ENCODE measurements at places on chromosomes 11 and 22.
A peak's percentile ranks its signal among the peaks of the same experiment; 100 is the strongest.

DNA sequence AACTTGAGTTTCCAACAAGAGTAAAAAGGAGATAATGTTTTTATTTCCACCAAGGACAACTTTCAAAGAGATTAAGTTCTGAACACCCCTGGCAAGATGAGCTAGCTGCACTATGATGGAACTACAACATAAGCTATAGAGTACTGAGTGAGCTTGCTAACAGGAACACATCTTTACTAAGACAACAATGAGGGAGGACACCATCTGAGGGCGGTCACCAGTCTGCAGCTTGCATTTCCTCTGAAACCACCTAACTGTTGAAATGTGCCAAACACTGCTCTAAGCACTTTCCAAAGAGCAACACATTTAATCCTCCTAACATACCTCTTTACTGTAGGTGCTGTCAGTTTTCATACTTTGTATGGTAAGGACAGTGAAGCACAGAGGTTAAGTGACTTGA, 68.4 kb downstream of the TCF20 start:
- no peak for DNase-seq

DNA sequence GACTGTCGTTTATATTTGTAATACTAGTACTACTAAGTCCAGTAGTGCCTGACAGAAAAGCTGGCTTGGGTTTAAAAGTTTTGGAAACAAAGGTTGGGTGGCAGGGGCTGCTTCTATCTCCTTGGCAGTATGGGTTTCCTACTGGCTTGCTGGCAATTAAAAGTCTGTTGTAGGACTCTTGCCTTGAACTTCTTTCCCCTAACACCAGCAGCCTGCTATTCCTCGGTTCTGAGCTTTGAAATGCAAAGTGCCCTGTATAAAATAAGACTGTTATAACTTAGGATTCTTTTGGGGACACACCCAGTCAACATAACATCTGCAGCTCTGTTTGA, 1.3 kb downstream of the RNF169 start:
- no peak for DNase-seq

DNA sequence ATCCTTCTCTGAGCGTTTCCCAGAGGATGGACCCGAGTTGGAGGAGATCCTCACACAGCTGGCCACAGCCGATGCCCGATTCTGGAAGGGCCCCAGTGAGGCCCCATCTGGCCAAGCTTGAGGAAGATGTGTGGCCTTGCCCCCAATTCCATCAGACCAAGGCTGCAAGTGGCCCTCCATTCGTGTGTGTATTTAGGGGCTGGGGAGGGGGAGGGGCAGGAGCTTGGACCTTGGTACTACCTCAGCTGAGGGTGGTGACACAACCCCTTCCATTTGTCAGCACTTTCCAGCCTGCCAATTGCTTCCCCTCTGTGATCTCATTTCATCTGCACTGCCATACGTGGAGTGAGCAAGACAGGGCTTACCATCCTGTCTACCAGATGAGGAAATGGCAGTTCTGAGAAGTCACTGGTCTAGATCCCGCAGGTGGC, 1.3 kb upstream of the BBS1 start:
- no peak for DNase-seq

DNA sequence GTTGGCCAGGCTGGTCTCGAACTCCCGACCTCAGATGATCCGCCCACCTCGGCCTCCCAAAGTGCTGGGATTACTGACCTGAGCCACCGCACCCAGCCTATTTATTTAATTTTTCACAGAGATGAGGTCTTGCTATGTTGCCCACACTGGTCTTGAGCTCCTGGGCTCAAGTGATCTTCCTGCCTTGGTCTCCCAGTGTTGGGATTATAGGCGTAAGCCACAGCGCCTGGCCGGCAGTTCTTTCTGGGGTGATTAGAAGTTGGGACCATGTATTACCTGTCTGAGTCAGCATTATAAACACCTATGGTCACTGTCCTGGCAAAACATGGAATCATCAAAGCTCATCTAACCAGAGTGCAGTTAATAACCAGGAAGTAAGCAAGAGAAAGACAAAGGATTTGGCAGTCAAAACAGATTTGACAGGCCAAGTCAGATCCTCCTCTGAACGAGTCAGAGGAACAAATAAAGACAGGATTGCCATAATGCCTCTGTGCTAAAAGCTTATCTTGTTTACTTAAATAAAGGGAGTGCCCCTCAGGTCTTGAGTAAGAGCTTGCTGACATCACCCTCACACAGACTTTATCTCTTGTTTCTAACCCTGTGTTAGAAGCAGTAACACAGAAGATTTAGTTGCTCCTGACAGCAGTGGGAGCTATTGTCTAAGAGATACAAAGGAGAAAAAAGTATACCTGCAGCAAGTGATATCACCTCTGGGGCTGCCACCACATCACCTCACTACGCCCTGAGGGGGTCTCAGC, 3.7 kb downstream of the SERPIND1 start:
- DNase-seq = peak; percentile 6

DNA sequence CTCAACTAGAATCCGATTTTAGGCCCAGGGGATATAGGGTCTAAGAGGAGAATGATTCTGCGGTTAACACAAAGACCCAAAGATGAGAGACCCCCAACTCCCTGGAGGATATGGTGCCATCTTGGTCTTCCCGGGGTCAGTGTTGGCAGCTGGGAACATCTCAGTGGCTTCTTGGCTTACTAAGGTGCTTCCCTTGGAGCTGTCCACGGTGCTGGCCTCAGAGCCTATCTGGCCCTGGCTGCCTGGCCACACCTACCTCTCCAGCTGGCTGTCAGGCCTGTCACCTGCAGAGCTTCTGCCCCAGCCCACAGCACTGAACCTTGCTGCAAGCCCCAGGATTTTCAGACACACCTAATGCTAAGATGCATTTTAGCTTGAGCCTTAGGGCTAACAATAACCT, 70.7 kb upstream of the THY1 start:
- DNase-seq = peak; percentile 31

GRCh38 chr11:126990716-126991480, 9.7 kb downstream of the KIRREL3 start:
- peak; percentile 33 for DNase-seq

DNA sequence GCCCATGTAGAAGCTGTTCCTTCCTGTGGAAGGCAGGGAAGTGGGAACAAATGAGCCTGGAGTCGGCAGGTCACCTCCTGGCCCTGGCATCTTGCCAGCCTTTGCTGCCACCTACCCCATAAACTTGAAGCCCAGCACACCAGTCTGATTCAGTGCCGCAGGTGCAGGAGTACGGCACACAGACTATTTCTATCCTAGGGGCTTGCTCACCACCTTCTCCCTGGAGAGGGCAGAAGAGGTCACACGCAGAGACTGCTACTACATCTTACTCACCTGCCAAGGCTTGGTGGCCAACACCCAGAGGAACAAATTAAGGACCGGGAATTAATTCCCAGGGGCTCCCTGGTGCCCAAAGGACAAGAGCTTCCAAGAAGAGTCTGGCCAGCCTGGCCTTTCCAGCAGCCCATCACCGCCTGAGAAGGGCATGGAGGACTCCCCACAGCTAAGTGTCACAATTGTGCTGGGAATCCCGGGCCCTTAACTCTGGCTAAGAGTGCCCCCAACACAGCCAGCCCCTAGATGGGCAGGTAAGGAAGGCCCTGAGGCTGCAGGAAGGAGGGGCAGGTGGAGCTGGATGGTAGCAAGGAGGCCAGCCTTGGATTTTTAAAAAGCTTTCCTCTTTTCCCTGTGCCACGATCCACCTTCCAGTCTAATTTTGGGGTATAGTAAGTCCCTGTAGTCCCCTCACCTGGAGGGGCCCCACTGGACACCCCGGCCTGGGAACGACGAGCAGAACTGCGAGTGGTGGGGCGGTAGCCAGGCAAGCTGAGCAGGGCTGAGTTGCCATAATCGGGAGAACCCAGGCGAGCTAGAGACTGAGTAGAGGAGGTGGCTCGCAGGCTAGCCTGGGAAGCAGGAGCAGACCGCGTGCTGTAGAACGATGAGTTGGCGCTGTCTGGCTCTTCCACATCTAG, 6.9 kb downstream of the IL18BP start:
- no peak for DNase-seq

GRCh38 chr22:48431536-48432315, 1395.9 kb downstream of the BRD1 start:
- DNase-seq = no peak

DNA sequence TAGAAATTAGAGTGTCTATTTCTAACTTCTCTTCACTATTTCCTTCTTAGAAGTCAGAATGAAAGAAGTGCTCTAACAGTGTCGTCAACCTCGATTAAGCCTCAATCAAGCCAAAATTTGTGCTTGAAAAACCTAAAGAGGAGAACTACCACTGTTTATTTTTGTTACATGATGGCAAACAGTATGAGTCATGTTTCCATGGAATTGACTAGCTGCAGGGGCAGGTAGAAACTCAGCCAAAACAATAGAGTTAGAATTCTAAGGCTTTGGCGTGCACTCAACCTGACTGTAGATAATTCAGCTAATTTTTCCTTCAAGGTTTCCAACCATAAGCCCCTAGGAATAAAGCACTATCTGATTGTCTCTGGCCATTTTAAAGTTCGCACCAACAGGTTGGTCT, 415.9 kb downstream of the ETS1 start:
- no peak for DNase-seq

GRCh38 chr11:61769946-61770683, 17.7 kb downstream of the MYRF start:
- no peak for DNase-seq

GRCh38 chr11:67282155-67282875, 6.8 kb upstream of the ANKRD13D start:
- no peak for DNase-seq

GRCh38 chr11:26571861-26572654, at the start of gene MUC15:
TSS of gene MUC15 (minus strand) at chr11:26572263. CDS start at chr11:26567094, 5,169 bp downstream.
- DNase-seq = no peak

DNA sequence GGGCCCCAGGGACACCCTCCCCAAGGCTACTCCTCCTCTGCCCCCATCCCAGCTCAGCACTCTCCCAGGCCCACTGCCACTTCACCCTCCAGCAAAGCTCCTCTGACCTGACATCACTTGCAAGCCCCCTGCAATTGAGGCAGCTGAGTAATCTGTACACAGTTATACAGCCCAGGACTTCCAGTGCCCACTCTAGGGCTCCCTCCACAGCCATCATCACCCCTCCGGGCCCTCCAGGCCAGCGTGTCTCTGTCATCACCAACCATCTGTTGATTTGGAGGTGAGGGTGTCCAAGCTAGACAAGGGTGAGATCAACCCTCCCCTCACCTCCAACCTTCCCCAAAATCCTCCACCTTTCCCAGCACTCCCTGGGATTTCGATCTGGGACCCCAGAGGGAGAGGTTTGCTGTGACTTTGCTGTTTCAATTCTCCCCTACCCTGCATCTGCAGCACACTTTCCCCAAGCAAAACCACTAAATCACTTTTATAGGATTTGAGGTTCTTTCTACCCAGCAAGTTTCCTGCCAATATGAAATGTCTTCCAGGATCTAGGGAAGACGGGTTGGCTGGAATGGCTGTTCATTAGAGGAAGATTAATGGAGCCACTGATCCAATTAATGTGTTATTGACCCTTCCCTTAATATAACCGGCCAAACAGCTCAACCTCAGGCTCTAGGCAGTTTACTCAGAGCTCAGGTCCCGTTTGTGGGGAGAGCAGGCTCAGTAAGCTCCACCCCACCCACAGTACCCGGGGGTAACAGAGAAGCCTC, 92.9 kb downstream of the CHST1 start:
- no peak for DNase-seq

GRCh38 chr11:117230286-117230961, 1.4 kb downstream of the PCSK7 start:
- DNase-seq = no peak

- no peak for DNase-seq
Observed at GRCh38 chr11:59291228-59291627, 67.5 kb upstream of the OR5AN1 start.

DNA sequence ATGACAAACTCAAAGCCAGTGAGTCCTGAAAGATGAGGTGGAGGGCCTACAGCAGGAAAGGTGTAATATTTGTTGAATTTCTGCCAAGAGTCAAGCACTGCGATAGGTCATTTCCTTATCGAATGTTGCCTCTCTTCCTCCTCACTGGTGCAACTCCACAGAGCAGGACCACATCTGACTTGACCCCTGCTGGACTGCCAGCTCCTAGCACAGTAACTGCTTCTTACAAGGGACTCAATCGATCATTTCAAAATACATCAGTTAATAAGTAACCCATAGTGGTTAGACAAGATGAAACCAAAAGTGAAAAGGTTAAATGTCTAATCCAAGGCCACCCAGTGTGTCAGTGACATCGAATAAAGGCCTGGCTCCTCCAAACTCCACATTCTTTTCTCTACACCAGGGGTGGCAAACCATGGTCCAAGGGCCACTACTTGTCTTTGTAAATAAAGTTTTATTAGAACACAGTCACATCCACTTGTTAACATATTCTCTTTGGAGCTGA, 98.5 kb upstream of the CSNK2A3 start:
- no peak for DNase-seq

GRCh38 chr11:46338636-46338987, 8.7 kb upstream of the DGKZ start:
- no peak for DNase-seq

DNA sequence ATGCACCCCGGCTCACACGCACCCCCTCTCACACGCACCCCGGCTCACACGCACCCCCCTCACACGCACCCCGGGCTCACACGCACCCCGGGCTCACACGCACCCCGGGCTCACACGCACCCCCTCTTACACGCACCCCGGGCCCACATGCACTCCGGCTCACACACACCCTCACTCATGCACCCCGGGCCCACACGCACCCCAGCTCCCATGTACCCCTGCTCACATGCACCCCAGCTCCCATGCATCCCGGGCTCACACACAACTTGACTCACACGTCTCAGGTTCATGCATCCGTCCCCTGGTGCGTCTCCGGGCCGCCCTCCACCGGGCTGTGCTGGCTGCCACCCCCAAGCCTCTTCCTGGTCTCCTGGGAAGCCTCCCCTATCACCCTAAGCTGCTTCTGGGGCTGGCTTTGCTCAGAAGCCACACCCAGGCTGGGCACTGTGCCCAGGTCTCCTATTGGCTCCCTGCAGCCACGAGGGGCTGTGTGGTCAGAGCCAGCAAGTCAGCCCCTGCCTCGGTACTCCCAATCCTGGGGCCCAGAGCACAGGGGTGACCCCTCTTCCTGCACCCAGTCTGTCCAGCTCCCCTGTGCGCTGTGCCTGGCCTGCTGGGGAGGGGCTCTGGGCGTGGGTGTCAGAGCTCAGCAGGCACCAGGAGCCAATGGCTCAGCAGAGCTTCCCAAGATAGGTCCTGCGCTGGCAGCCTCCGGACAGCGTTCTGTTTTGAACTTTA, 16.9 kb downstream of the TSPAN4 start:
- DNase-seq = peak; percentile 80

GRCh38 chr11:112583261-112583893, 322.7 kb upstream of the PLET1 start:
- DNase-seq = no peak
